ENCODE measurements at places on chromosomes 3 and 15.

- DNase-seq: no peak
Observed at GRCh38 chr3:123953735-123954134, 7.3 kb downstream of the CCDC14 start.

- no peak for DNase-seq
Observed at GRCh38 chr3:195823999-195824398, 12.3 kb upstream of the MUC4 start.

GRCh38 chr3:170096342-170096741, 58.5 kb downstream of the GPR160 start:
- DNase-seq: no peak

- DNase-seq: peak; percentile 96
Observed at GRCh38 chr3:134794950-134795745, at the start of gene EPHB1. TSS of gene EPHB1 (plus strand) at chr3:134795260.

DNA sequence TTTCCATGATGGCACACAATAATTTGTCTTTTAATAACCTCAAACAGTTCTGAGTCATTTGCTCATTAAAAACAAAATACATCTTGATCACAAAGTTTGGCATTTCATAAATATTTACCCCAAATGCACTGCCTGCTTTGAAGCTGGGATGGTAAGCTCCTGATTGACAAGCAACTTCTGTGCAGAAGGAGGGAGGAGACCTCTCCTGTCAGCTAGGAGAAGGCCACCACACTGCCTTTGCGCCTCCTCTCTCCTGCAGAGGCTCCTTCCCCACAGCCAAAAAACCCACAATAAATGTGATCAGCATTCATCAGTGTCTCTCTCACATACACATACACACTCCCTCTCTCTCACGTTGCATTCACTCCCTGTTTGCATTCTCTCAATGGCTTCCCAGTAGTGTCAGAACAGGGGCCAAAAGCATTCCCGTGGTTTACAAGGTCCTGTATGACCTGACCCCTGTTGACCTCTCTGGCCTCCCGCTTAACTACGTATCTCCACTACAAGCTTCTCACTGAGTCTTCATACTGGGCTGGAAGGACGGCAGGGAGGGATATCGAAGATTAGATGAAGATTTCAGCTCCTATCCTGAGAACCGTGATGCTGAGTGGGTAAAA, 216.4 kb downstream of the FOXP1 start:
- DNase-seq: no peak

- no peak for DNase-seq
Observed at GRCh38 chr3:40911264-40911663, 288.0 kb upstream of the CTNNB1 start.

DNA sequence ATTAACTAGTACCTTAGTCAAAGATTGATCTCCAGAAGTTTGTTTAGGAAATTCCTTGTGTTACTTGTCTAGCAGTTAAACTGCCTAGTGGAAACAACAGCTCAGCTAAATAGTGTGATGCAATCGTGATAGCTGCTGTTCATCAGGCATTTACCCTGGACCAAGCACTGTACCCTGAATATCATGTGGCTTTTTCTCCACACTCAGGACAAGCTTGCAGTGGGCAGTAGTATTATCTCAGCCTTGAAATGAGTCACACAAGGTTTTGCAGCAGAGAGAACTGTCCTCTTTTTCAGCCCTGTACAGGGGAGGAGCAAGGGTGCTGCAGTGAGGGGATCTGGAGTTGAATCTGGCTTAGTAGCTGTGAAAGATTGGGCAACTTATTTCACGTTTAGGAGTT, 208.4 kb downstream of the TP63 start:
- DNase-seq: peak; percentile 70

DNA sequence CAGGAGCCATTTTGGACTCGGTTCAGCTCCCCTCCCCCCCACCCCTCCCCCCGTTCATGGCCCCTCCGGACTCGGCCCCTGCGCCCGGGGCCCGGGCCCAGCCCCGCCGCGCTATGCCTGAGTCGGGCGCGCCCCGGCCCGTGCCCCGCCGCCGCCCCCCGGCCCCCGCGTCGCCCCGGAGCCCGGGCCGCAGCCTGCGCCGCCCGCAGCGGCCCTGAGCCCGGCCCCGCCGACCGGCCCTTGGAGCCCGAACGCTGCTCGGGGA, 155 bp downstream of the ACVR2B start:
- no peak for DNase-seq

DNA sequence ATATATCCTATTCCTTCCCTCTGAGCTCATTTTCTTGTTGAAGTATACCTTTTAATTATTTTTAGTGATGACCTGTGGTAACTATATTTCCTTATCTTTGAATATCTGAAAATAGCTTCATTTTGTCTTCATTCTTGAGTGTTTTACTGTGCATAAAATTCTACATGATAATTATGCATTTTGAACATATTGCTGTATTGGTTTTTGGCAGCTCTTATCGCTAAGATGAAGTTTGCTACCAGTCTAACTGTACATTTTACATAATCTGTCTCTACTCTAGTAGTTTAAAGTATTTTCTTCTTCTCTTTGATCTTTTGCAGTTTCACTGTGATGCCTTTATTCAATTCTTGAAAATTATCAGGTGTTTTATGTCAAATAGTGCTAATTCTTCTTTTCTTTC, 189.5 kb downstream of the ISL2 start:
- no peak for DNase-seq

DNA sequence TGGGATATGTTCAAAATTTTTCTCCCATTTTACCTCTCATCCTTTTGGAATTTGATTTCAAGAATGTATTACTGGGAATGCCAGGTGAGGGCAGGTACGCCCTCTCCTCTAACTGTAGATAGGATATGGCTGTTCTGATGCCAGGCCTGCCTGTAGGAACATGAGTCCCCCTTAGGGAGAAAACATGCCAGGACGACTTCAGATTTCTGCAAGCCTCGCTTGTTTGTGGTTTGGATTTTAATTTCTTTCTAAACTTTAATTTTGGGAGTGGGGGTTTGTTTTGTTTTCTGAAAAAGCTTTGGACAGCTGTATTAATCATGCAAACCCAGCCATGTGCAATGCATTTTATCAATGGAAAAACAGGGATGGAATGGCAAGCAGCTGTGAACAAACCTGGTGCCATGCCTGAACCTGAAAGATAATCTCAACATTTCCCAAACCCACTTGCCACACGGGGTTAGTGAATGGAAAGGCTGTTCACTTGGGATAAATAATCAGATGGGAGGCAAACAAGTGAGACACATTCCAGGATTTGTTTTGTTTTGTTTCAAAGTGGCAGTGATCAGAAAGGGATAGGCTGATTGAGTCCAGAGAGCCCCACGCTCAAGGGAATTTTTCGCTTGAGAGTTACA, 207.6 kb downstream of the GAP43 start:
- DNase-seq: no peak

DNA sequence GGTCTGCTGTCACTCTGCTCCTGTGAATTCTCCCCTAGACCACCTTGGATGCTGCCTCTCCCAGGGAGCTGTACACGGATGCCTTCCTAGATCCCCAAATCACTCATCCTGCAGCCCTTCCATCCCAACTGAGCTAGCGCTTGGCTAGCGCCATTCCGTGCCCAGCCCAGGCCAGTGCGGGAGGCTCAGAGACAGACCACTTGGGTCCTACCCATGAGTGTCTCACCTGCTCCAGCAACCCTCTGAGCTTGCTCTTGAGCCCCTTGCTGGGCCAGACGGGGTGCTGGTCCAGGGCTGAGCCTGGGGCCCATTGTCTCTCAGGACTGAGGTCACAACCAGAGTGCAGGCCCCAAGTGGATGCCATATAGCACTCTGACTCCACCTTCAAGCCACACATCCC, 17.7 kb downstream of the SH2D7 start:
- no peak for DNase-seq

- peak; percentile 100 for DNase-seq
Observed at GRCh38 chr15:39079296-39079847, 501.5 kb upstream of the THBS1 start.

DNA sequence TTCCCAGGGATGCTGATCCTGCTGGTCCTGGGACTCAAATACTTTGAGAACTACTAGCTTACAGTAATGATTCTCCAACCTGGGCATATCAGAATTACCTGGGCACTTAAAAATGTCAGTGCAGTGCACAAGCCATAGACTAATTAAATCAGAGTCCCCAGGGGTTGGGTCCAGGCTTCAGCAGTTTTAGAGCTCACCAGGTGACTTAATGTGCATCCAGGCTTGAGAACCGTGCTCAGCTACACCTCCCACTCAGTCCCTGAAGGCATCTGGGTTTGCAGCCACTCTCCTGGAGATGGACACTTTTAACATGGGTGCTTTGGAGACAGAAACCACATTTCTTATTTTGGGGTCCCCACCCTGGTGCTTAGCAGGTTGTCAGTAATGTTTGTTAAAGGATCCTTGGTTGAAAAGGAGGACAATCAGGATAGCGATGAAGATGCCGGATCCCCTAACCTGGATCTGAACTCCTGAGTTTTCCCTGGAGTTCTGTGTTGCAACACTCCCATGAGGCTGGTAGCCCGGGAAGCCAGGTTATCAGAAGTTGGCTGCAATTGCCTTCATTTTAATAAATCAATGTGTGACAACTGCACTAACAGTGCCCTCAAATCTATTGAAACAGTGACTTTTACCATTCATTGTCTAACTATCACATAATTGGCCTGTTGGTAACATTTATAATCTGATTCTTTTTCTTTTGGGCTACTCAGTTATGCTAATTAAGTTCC, 48.1 kb downstream of the BFSP2 start:
- DNase-seq: no peak

DNA sequence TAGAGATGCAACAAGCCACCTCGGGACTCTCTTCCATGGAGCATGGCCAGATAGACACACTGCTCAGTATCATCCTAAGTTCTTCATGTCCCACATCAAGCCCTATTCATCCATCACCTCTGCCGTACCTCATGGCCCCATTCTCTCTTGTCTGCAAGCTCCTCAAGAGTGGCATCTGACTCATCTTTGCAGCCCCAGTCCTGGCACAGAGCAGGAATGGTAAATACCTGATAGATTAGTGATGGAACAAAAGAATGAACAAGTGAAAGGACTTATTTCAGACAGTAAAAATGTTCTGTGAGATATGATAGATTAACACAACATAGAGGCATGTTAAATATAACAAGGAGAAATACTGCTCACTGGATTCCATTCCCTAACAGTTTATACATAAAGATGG, 176.4 kb downstream of the ISL2 start:
- peak; percentile 31 for DNase-seq

DNA sequence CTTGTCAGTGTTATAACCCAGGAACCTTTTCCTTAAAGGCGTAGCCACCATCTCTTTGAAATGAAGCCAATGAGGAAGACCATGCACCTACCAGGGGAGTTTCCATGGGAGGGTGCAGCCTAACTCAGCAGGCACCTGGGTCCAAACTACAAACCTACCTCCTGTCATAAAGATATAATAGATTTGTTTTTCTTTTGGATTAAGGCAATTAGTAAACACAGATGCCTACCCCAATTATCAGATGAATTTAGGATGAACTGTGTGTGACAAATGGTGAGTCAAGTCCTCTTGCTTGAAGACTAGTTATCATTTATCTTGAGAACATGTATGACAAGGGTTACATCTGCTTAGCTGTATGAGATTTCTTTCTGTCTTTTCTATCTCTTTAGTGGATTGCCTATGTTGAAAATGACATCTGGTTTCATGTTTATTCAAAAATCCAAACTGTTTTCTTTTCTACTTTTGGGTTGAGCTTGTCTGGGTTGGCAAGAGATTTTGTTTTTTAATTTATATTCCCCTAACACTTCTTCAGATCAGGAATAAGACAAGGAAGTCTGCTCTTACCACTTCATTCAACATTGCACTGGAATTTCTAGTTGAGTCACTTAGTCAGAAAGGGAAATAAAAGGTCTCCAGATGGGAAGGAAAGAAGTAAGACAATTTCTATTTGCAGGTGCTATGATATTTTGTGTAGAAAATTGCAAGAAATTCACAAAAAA, 149.9 kb downstream of the NEK10 start:
- peak; percentile 25 for DNase-seq

DNA sequence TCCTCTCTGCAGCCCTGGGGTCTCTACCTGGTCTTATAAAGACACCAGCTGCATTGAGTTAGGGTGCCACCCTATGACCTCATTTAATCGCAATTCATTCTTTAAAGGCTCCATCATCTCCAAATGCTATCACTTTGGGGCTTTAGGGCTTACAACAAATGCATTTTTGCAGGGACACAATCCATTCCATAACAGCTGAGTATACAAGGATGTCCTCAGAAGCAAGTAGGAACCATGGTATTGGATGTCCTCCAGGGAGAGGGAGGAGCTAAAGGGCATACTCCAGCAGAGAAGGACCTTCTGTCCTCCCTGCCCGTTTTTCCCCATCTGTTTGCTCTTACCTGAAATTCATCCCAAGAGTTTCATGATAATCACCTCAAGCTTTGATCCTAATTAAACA, 30.3 kb downstream of the UMPS start:
- peak; percentile 75 for DNase-seq

DNA sequence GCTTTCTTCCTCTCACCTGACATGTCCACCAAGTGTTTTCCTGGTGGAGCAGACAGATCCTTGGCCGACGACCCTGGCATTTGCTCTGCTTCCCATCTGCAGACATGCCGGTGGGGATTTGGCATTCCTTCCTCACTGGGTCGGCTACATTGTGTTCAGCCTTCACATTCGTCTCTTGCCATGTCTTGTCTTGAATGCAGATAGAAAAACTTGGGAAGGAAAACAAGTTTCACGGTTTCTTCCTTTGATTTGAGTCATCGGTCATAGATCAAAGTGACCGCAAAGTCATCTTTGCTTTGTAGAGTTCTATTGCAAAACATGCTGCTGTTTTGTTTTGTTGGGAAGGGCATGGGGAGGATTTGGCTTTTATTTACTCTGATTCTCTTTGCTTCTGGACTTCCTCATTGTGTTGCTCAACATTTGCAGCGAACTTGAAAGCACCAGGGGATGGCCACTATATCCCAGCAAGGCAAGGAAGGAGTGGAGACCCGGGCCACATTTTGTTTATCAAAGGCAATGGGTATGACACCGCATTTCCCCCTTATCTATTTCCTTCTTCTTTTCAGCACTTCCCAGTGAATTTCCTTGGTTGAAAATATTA, 321.3 kb downstream of the CACNA2D3 start:
- no peak for DNase-seq

DNA sequence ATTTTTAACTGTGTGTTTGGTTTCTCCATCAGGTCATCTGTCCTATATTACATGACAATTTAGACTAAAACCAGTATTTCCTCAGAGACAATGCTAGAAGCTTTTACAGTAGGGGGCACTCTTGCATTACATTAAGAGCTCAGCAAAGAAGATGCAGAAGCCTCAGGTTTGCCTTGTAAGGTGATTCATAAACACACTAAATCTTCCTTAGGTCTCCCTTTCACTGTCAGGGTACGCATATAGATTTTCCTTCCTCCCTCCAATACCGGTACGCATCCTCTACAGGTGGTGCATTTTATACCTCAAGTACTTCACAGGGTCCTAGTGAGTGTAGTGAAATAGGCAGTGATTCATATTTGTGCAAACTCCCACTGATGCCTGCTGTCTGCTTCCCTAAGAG, 46.5 kb downstream of the CD86 start:
- peak; percentile 44 for DNase-seq

All from fibroblast of upper back skin (primary cell).